ENCODE measurements at places on chromosomes 13 and 19.

GRCh38 chr19:12284226-12284625, 10.5 kb downstream of the ZNF44 start:
- no peak for DNase-seq

DNA sequence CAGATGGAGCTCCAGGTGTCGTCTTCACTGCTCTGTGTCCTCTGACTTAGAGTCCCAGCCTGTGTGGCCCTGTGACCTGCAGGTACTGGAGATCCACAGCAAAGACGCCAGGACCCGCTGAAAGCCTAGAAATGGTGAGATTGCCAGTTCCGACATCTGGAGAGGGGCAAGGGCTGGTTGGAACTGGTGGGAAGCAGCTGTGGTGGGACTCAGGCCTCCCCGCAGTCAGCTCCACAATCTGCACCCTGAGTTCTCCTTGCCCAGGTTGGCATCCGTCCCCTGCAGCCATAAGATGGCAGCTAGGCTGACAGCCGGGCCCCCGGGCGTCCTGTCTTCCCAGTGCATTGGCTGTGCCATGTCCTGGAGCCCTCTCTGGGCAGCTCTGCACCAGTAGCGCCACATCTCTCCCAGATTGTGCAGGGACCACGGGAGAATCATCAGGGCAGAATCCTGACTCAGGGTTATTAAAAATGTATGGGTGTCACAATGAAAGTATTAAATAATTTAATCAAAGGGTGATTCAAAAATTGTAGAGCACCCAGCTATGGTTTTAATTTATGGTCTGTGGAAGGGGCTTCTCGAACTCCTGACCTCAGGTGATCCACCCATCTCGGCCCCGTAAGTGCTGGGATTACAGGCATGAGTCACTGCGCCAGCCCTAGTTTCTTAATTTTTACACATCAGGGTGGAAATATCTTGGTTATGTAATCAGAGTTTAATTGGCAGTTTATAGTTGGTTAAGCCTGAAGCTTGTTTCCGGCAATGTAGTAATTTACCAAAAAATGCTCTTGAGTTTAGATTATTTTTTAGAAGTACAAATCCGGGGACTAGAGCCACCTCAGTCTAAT, 32.2 kb upstream of the ZNF681 start:
- no peak for DNase-seq

GRCh38 chr13:26719356-26719945, 41.1 kb downstream of the GPR12 start:
- no peak for DNase-seq

DNA sequence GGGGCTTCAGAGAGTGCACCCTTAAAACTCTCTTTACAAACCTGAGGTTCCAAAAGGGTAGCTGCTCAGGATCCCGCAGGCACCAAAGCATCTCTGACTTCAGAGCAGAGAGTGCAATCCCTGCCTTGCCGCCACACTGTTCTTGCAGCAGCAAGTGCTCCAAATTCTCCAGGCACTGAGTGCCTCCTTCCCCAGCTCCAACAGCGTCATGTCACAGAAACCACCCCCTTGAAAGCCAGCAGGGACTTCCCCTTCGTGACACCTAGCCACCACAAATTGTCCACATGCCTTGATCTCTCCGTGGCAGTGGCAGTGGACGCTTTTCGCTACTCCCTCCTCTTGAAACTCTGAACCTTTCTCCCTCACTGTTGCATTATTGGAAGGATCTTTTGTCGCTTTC, 39.9 kb downstream of the MBNL2 start:
- no peak for DNase-seq

DNA sequence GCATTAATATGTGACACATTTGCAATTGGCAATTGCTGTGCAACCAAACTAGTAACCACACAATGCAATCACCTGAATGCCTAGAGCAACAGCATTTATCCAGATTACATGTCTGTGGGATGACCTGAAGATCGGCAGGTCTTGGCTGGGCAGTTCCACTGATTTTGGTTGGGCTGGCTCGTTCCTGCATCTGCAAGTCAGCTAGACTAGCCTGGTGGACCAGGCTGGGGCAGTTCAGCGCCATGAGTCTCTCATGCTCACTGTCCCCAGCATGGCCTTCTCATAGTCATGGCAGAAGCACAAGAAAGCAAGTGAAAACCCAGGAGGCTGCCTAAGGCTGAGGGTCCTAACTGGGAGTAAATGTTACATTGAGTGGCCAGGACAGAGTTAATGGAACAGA, 229.1 kb upstream of the TSHZ3 start:
- DNase-seq = no peak

GRCh38 chr13:48320891-48321510, 17.4 kb downstream of the RB1 start:
- DNase-seq = peak; percentile 43

- DNase-seq = no peak
These were observed 7.6 kb downstream of the MBD3L2B start for GRCh38 chr19:7013678-7014077.

DNA sequence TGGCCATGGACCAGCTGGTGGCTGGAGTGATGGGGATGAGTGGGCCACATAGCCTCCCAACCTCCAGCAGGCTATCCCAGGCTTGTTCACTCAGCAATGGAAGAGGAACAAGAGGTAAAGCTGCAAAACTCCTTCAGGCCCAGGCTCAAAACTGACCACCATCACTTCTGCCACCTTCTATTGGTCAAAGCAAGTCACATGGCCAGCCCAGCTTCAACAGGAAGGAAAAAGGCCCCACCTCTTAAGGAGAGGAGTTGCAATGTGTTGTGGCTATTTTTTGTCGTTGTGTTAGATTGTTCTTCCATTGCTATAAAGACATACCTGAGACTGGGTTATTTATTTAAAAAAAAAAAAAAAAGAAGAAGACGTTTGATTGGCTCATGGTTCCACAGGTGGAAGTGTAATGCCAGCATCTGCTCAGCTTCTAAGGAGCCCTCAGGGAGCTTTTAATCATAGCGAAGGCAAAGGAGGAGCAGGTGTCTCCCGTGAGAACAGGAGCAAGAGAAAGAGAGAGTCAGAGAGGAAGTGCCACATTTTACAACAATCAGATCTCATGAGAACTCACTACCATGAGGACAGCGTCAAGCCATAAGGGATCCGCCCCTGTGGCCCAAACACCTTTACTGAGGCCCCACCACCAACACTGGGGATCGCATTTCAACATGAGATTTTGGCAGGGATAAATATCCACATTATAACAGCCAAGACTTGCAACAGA, 5.4 kb downstream of the IGSF23 start:
- DNase-seq = no peak

GRCh38 chr13:97091196-97091595, 96.9 kb upstream of the OXGR1 start:
- DNase-seq = no peak

- DNase-seq = no peak
These were observed 36.0 kb upstream of the UBL3 start for GRCh38 chr13:29886446-29886845.

Data from right kidney (tissue), 9 donors.